ENCODE measurements at places on chromosomes 16 and 17. TPM values are rescaled to one million over a fixed set of nuclear protein-coding genes. Genes with fewer than 3 reads are reported as not detected.

The TMEM208 gene
- 29.5 TPM for total RNA-seq

The KRT28 gene
- total RNA-seq = not detected

The PCYT2 gene
- total RNA-seq = 37.2 TPM

The SMARCE1 gene
- 77.5 TPM for total RNA-seq

The TBC1D3B gene
- 5.2 TPM for total RNA-seq

The TBX6 gene
- 2.2 TPM for total RNA-seq

The KRTAP4-1 gene
- total RNA-seq = not detected

The TEKT1 gene
- not detected for total RNA-seq

The GINS2 gene
- total RNA-seq = 1.2 TPM

The PDIA2 gene
- not detected for total RNA-seq

The KRT12 gene
- 20.0 TPM for total RNA-seq

The ITGB4 gene
- 258 TPM for total RNA-seq

The MT1H gene
- 3.0 TPM for total RNA-seq

The IRX5 gene
- total RNA-seq = not detected

The CA4 gene
- 15.7 TPM for total RNA-seq

The ITGA2B gene
- total RNA-seq = 0.32 TPM

The P4HB gene
- 513 TPM for total RNA-seq

The RDM1 gene
- total RNA-seq = 39.2 TPM

The MT4 gene
- not detected for total RNA-seq

The KRTAP2-2 gene
- total RNA-seq = not detected

The NOD2 gene
- not detected for total RNA-seq

The AHSP gene
- not detected for total RNA-seq

The KRTAP2-1 gene
- not detected for total RNA-seq

The OGFOD3 gene
- total RNA-seq = 26.8 TPM

The PYY gene
- not detected for total RNA-seq

The SLC46A1 gene
- total RNA-seq = 7.8 TPM

The CLEC19A gene
- total RNA-seq = not detected

The CUEDC1 gene
- 22.7 TPM for total RNA-seq

The FOXJ1 gene
- total RNA-seq = 1.9 TPM

The SOST gene
- total RNA-seq = not detected

The LCAT gene
- total RNA-seq = 2.2 TPM

The TPSG1 gene
- total RNA-seq = not detected

The ST6GALNAC1 gene
- total RNA-seq = 132 TPM

The MT1M gene
- total RNA-seq = not detected

The MRM1 gene
- total RNA-seq = 20.9 TPM

The GALR2 gene
- total RNA-seq = 3.2 TPM

The TM4SF5 gene
- total RNA-seq = 28.5 TPM

The GPR139 gene
- not detected for total RNA-seq

The TMEM256 gene
- total RNA-seq = 101 TPM

The NPTX1 gene
- 22.8 TPM for total RNA-seq

The NACA2 gene
- not detected for total RNA-seq

The KRTAP4-6 gene
- not detected for total RNA-seq

The CCDC92B gene
- total RNA-seq = 0.82 TPM

The PLCG2 gene
- 9.0 TPM for total RNA-seq

The DNASE1L2 gene
- total RNA-seq = 0.55 TPM

The NUTF2 gene
- 79.7 TPM for total RNA-seq

The NAGPA gene
- 250 TPM for total RNA-seq

The BTBD17 gene
- not detected for total RNA-seq

The NTN1 gene
- 20.6 TPM for total RNA-seq

The DRC3 gene
- total RNA-seq = 0.64 TPM

The HIGD1B gene
- total RNA-seq = 0.96 TPM
